NCI-H1417 treated with DMSO at 0.1 percent for 48 hours (cell line): ENCODE measurements at places on chromosomes 6 and 20.

DNA sequence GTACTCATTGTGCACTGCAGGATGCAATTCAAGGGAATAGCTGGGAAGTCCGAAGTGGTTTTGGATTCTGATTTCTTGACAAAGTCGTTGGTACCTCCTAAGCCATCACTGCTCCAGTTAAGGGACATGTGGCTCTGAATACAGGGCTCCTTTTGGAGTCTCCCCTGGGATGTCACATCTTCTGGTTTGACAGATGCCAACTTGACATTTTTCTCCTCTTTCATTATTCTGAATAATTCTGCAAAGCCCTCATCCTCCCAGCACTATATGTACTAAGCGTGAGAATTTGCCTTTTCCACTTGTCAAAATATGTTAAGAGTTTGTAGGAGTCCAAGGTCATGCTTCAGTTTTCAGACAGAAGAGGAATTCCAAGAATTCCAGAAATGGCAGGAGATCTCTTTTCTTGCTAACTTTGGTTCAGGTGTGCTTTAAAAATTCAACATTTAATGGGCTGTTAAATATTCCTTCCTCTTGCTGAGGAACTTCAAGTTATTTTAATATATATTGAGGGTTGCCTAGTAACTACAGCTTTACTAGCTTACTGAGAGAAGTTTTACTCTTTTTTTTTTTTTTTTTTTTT is 38.7 kb downstream of the DOK5 start:
- no peak for DNase-seq

- no peak for DNase-seq
Measured at GRCh38 chr20:16205507-16205906, 367.7 kb downstream of the KIF16B start.

DNA sequence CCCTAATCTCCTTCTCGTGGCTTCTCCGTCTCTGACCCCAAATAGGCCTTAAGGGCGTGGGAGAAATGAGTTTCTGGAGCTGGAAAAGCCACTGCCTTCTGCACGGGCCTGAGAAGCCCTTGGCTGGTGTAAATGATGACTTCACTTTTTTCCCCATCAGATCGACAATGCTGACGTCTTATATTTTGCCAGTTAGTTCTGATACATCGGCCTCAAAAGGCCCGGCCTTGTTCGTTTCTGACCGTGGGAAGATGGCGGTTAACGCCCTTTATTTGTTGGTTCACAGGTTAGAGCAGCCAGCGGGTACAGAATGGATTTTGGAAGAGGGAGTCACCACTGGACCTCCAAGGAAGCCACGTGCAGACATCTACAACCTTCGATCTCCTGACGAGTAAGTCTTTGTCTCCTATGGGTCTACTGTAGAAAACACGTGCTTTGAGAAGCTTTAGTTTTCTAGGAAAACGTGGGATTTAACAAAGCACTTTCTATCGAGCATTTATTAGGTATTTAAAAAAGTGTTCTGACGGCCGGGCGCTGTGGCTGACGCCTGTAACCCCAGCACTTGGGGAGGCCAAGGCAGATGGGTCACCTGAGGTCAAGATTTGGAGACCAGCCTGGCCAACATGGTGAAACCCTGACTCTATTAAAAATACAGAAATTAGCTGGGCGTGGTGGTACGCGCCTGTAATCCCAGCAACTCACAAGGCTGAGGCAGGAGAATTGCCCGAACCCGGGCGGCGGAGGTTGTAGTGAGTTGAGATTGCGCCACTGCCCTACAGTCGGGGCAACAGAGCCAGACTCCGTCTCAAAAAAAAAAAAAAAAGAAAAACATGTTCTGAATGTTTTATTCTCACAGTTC is 1.2 kb upstream of the ZNFX1 start:
- peak; percentile 70 for DNase-seq

DNA sequence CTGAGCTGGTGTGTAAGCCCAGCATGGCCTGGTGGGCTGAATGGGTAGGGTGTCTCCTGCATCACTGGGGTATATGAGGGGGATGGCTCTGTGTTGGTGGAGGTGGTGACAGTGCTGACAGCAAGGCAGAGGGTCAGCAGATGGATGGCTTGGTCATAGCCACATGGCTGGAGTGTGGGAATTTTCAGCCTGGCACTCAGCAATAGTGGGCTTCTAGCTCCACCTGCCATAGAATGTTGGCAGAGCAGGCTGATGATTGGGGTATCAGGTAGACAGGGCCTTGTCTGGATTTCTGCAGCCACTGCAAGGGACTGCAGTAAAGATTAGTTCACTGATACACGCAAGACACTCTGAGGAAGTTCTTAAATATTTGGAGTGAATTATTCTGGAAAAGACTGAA is 137.5 kb upstream of the BACH2 start:
- DNase-seq = no peak

DNA sequence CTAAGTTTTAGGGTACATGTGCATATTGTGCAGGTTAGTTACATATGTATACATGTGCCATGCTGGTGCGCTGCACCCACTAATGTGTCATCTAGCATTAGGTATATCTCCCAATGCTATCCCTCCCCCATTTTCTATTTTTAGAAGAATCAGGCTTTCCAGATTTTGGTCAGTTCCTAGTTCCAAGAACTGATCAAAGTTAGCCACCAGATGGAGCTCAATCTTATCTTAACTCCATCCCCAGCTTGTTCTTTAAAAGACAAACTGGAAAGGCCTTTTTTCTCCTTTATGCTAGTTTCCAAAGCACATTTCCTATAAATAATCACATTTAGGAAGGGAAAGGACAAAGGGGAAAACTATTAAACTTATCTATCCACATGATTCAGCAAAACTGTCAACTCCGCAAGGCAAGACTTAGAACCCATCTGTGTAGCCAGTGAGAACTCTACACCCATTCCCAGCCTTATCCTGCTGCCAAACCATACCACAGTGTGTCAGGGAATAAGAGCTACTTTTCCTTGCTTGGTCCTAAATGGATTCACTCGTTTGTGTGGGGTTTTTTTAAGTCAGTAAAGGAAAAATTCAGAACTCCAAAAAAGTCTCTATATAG is 22.8 kb upstream of the KHDC1 start:
- no peak for DNase-seq

GRCh38 chr20:10249048-10249770 is 30.6 kb downstream of the SNAP25 start:
- DNase-seq = no peak

DNA sequence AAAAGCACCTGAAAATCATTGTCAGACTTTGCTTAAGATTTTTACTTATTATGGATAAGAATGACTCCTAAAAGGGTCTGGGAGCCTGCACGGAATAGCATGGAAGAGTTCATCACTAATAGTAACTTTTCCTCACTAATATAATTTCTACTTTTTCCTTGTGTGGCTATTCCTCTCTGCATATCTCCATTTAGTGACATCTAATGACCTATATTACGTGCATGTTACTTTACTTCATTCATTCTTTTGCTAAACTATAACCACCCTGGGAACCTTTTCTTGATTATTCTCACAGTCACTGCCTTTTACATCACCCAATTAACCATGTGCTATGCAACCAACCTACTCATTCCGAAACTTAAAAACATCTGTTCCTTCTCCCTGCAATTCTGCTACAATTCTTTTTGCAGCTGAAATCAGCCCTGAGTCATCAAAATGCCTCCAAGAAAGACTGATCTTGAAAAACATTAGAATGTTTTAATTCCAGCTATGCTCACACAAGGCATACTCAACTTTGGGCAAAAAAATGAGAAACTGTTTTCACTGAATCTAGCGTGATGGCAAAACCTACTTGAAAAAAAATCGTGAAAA is 313.3 kb downstream of the RNGTT start:
- no peak for DNase-seq

GRCh38 chr6:4964675-4965561 is 38.9 kb downstream of the RPP40 start:
- no peak for DNase-seq

GRCh38 chr20:58287638-58288037 is 21.9 kb upstream of the RAB22A start:
- no peak for DNase-seq

- DNase-seq = no peak
Measured at GRCh38 chr20:32533732-32534131, 51.4 kb downstream of the NOL4L start.
